Natural killer cell (primary cell): ENCODE measurements at places on chromosomes 12 and 14. TPM values are rescaled to one million over a fixed set of nuclear protein-coding genes. Genes with fewer than 3 reads are reported as not detected.

The KRT3 gene
- not detected for total RNA-seq

The LHX5 gene
- total RNA-seq = not detected

The DENND5B gene
- total RNA-seq = 0.52 TPM

DNA sequence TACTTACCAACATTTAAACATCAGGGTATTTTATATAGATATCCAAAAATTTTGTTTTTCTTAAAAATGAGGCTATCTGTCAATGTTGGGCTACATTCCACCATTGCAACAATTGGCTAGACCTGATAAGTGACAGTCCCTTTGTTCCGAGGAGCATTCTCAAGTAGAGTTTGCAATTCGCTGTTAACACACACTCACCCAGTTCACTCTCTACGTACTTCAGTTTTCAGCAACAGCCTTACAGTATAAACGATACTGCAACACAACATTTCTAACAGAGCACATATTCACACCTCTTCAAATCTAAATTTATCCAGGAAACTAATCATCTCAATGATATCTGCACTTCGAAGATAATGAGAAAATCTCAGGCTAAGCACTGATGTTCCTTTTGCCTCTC, 393.5 kb downstream of the NAV3 start:
- no peak overlapping the region for H3K4me3 ChIP-seq
- H3K27me3 ChIP-seq = no peaks in the 10 kb centered on the region
- no peaks in the 10 kb centered on the region for H3K4me1 ChIP-seq
- no peak for DNase-seq
